ENCODE measurements at places on chromosomes 2 and 18.

GRCh38 chr2:118380915-118381653 is 292.8 kb downstream of the INSIG2 start:
- no peak for DNase-seq

DNA sequence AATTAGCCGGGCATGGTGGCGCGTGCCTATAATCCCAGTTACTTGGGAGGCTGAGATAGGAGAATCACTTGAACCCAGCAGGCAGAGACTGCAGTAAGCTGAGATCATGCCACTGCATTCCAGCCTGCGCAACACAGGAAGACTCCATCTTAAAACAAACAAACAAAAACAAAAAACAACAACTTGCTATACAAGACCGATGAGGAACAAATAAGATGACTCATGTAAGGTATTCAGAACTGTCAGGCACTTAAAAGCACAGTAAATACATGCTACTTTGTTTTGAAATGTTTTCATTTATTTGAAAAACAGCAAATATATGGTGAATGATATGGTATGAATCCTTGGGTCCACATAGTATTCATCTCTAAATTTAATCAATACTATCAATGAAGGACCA is 66.7 kb downstream of the TRIP12 start:
- no peak for DNase-seq

GRCh38 chr2:862731-863466 is 87.8 kb upstream of the SNTG2 start:
- no peak for DNase-seq

DNA sequence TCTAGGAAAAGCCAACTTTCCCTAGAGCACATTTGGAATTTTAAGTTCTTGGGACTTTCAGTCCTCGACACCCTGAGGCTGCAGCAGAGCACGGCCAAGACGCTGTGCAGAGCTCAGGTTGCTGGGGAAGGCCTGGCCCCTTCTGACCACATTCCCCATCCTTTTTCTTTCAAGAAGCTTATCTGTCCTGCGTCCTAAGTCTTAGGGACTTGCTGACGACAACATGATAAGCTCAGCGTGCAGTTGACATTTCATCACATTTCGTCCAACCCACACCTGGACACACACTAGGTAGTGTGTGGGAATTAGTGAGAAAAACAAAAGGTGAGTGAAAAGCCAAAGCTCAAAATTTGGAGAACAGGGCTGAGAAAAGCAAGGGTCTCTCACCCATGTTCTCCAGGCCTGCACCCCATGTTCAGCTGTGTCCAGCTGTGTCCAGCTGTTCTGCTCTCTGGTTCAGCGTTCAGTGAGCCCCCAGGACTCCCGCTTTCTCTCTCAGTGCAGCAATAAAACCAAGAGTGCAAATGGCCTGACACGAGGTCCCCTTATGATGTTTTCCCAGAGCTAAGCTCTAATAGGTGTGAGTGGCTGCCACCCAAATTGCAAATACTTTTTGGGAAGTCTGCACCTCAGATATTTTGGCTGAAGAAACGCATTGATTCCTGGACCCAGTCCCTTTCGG is 101.9 kb downstream of the RGPD3 start:
- DNase-seq, result no peak

DNA sequence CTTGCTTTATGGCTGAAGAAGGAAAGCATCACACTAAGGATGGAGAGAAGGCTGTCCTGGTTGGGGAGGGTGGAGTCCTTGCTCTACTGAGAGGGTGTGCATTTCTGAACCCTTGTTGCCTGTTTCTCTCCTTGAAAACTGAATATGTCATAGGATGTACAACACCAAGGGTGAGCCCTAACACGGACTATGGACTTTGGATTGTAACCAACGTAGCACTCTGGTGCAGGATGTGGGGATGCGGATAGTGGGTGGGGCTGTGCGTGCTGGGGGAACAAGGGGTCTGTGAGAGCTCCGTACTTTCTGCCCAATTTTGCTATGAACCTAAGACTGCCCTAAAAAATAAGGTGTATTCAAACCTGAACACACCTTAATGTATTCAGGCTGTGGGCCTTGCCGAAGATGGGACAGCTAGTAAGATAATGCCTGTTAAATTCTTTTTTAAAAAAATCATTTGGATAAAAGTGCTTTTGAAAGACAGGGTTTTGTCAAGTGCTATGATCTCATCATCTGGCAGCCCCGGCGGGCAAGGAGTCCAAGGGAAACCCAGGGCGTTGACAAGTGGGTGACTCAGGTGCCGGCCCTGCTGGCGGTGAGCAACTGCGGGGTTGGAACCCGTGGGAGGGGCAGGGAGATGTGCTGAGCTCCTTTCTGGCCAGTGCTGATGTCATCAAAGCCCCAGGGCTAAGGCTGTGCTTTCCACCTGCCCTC is 54.0 kb downstream of the GATA6 start:
- DNase-seq, result no peak

- no peak for DNase-seq
Observed at GRCh38 chr2:23286758-23287704, 97.9 kb upstream of the KLHL29 start.

DNA sequence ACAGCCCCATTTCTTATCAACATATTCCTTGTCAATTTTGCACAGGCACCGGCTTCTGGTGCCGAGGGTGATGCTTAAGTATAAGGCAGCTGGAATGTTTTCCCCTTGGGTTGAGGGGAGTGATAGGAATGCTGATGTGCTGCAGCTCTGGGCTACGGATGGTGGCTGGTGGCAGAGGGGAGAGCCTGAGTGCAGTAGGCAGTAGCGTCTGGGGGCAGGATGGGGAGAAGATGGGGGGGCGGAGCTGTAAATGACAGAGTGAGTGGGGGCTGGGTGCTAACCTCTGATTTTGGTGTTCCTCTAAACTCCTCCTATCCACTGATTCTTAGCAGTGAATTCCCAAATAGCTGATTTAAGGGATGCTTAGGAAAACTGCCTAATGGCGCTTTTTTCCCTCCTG is 20.7 kb downstream of the TMEM178A start:
- DNase-seq, result no peak

Data from occipital lobe (tissue), 3 donors.